Activated CD8-positive, alpha-beta memory T cell treated with anti-CD3 and anti-CD28 coated beads for 4 hours (primary cell): ENCODE measurements at places on chromosomes 6 and 20.

- DNase-seq = no peak
Measured at GRCh38 chr6:134057478-134057877, 5.1 kb upstream of the SLC2A12 start.

GRCh38 chr20:17835240-17835933 lies 133.2 kb downstream of the SNX5 start:
- DNase-seq = no peak

DNA sequence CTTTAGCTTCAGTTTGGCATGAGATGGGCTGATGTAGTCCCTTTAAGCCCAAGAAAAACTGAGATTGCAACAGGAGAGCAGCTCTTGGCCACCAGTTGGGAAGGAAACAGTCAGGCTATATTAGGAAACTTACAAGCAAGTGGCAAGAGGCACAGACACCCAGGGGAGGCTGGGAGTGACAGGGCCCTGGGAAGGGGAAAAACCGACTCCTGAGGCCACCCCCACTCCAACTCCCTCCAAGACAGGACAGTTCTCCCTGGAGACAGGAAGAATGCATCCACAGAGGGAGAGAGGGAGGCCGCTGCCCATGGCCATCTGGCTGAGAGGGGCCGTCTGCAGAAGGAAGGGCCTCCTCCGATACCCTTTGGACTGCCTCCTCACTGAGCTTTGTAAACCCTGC lies 20.5 kb downstream of the JPH2 start:
- no peak for DNase-seq

- DNase-seq = no peak
Measured at GRCh38 chr6:36660771-36661471, 17.6 kb upstream of the CDKN1A start.

GRCh38 chr6:125753937-125754259 lies 4.5 kb downstream of the HEY2 start:
- DNase-seq = no peak

DNA sequence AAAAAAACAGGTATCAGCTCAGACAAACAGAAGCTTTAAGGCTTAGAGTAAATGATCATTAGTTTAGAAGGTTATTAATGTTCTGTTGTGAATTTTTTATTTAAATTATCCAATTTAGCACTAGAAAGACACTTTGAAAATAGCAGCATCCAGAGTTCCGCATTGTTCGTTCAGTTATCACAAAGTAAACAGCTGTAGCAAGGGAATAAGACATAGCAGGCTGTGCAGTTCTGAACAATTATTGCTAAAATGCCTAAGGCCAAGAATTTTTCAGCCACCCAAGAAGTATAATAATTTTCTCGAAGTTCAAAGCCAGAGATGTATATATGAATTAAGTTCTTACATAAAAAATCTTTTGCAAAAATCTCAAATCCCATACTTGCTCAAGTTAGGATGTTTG lies 8.0 kb upstream of the TNFAIP3 start:
- no peak for DNase-seq

DNA sequence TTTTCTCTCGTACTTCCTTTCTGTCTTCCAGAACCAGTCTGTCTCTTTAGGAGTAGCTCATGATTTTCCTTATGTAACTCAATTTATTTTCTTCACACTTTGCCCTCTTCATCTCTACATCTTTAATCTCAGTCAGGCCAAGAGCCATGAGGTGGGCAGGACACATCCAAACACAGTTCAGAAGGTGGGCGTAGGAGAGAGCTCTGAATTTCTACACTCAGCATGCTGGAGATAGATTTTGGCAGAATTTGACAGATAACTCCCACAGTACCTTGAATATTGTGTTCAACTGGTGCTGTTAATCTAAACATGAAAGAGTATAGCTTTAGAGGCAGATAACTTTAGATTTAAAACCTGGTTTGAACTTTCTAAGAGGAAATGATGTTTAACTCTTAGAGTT lies 23.8 kb upstream of the ZBTB24 start:
- no peak for DNase-seq

DNA sequence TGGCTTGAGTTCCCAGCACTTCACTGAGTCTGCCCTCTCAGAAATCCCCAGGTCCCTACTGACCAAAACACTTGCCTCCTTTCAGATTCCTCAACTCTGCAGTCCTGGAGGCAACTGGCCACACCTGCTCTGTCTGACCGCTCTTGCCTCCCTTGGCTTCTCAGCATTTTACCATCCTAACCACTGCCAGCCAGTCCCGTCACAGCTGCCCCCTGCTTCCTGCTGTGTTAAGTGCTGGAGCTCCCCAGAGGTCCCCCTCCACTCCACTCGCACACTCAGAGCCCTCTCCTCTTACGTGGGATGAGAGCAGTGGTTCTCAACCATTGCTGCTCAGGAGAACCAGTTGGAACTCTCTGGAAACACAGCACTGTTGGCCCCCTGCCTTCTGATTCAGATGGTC lies 20.5 kb downstream of the ADAT2 start:
- no peak for DNase-seq

- DNase-seq = no peak
Measured at GRCh38 chr6:85404564-85405174, 45.2 kb upstream of the NT5E start.

- DNase-seq = no peak
Measured at GRCh38 chr20:62754122-62754990, 41.9 kb upstream of the MRGBP start.

GRCh38 chr20:57948180-57948955 lies 238.6 kb upstream of the PMEPA1 start:
- DNase-seq = no peak

GRCh38 chr6:18062733-18063132 lies 59.7 kb downstream of the NHLRC1 start:
- no peak for DNase-seq

DNA sequence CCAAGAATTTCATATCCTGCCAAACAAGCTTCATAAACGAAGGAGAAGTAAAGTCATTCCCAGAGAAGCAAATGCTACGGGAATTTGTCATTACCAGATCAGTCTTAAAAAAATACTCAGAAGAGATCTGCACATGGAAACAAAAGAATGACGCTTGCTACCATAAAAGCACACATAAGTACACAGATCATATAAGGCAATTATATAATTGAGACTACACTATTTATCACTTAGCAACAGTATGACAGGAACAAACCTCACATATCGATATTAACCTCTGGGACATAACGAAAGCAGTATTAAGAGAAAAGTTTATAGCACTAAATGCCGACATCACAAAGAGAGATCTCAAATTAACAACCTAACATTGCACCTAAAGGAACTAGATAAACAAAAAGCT lies 67.6 kb upstream of the TMEM200A start:
- no peak for DNase-seq

GRCh38 chr6:132527791-132528190 lies 10.3 kb upstream of the TAAR9 start:
- no peak for DNase-seq

- no peak for DNase-seq
Measured at GRCh38 chr6:98525860-98526259, 308.5 kb upstream of the POU3F2 start.

GRCh38 chr6:9647599-9647998 lies 767.3 kb downstream of the TFAP2A start:
- no peak for DNase-seq

- DNase-seq = no peak
Measured at GRCh38 chr6:24549674-24550353, 55.0 kb downstream of the ALDH5A1 start.

DNA sequence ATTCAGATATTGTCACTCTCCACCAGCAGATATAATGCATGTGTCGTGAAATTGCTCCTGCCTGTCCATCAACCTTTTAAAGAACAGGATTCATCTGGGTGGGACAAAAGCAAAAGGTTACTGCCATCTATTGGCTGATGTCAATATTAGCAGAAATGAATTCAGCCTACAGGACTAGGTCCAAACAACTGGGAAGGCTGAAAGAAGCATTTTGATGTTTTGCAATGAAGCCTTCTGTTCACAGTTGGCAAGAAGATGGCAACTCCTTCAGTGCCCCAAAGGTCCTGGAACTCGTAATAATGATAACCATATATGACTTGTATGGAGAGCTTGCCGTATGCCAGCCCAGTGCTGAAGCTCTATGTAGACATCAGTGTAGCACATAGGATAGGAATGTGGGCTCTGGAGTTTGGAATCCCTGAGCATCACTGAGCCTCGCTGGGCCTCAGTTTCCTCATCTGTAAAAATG lies 7.5 kb downstream of the BCAS1 start:
- DNase-seq = no peak

GRCh38 chr6:67210450-67210849 lies 1424.6 kb upstream of the ADGRB3 start:
- DNase-seq = no peak

DNA sequence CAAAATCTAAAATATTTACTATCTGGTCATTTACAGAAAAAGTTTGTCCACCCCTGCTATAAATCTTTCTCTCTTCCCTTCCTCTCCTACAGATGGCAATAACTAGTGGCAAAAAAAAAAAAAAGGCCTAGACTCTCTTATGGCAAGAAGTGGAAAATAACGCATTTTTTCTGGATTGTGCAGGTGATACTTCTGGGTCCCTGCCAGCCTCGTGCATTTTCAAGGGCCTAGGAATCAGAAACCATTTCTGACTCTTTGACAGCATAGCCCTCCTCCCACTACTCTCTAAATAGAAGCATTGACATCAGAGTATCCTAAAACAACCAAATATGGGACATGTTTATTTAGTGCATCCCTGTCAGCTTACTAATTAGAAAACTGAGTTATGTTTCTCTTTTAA lies 251.0 kb downstream of the KHDC1L start:
- DNase-seq = no peak

DNA sequence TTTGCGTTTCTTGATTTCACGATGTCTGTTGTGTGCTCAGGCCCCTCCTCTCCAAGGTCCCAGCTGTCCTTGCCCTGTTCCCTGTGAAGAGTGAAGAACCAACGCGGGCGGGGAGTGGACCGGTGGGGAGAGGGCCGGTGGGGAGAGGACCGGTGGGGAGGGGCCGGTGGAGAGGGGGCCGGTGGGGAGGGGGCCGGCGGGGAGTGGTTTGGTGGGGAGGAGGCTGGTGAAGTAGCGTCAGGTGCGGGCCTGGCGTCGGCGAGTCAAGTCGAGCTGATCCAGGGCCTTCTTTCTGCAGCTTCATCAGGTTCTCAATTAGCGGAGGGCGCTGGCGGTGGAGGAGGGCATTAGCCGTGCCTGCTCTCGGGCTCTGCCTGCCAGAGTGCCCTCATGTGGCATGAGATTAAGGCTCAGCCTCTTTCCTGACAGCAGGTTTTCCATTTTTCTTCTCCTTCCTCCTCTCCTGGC lies 21.2 kb upstream of the BHLHE23 start:
- DNase-seq = no peak

DNA sequence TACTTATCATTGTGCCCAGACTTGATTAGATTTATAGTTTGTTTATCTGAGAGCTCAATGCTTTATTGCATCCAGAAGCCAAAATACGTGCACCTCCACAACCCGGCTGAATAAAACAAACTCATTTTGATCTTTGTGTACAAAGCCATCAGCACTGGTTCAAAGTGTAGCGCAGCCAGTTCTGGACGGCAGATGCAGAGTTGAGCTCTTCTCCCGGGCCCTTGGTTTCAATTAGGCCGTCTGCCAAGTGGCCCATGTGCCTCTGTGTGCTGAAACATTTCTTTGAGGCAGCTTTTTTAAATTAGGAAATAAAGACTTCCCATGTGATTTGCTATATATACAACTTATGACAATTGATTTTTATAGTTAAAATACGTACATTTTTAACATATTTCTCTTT lies 96.2 kb upstream of the RSPO3 start:
- DNase-seq = no peak

GRCh38 chr6:96923871-96924493 lies 546 bp upstream of the KLHL32 start:
- DNase-seq = no peak

DNA sequence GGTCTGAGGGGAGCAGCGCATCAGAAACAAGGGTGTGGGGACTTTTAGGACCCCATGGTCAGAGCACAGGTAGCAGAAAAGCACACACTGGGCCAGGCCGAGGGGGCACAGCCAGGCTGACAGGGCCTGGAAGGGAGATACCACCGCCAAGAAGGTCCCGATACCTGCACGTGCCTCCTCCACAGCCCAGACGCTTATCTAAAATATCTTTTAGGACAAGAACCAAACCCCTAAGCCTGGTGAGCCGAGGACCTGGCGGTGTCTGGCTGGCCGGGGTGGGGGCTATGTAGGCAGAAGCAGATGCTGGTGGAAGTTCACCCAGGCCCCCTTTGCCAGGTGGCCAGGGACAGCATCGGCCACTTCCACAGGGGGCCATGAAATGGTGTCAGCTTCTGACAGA lies 89.3 kb downstream of the CDC5L start:
- no peak for DNase-seq

DNA sequence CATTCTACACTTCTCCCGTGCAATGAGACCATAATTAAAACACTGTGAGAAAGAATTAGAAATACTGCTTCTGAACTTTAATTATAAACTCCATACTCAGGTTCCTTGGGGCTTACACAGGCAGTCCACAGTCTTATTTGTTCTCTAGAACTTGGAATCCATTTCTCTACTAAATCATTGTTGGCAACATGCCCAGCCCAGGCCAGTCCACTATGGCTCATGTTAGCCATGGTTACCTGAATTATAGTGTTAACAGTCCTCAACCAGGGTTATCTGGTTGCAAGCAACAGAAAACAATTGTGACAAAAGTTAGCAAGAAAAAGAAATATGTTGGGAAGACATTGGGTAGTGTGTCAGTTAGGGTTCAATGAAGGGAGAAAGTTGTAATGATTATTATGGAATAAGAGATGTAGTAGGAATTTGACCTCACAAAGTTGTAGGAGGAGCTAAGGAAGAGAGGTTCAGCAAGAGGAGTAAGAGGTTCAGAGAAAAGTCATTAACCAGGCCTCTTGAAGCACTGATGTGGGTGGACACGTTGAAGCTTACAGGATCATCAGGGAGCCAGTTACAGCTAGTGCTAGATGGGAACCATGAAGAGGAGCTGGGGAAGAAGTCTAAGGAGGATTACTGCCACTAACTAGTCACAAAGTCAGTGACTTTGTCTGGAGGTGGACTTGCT lies 352.5 kb upstream of the PRND start:
- DNase-seq = no peak

GRCh38 chr6:86128130-86128814 lies 485.6 kb upstream of the SYNCRIP start:
- DNase-seq = no peak

- DNase-seq = no peak
Measured at GRCh38 chr6:109377717-109378116, 4.5 kb downstream of the CD164 start.

GRCh38 chr6:153962555-153962954 lies 76.5 kb upstream of the OPRM1 start:
- no peak for DNase-seq

- no peak for DNase-seq
Measured at GRCh38 chr6:81572020-81572419, 180.5 kb downstream of the TENT5A start.

- no peak for DNase-seq
Measured at GRCh38 chr6:21767891-21768648, 174.5 kb downstream of the SOX4 start.

DNA sequence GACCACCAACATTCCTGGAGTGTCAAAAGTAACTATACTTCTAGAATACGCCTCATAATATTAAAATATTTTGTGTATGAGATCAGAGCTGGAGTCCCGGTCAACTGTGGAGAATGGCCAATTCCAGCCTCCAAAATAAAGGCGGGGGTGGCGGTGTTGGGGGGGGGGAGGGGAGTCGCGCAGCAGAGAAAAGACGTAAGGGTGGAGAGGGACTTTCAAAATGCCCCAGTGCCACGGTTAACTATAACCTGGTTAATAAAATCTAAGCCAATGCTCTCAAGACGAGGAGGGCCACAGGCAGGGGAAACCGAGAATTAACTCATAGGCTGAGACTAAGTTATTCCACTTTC lies 1.3 kb downstream of the NUP153 start:
- DNase-seq = no peak

GRCh38 chr20:4961746-4962145 lies 39.6 kb downstream of the SLC23A2 start:
- no peak for DNase-seq

GRCh38 chr6:52595000-52595795 lies 18.3 kb upstream of the TRAM2 start:
- DNase-seq = no peak
